ENCODE measurements at places on chromosomes 2 and 18. TPM values are rescaled to one million over a fixed set of nuclear protein-coding genes. Genes with fewer than 3 reads are reported as not detected.

PLB1 gene
- 19.7 TPM for polyA plus RNA-seq

UCN gene
- 2.6 TPM for polyA plus RNA-seq

GALNT5 gene
- polyA plus RNA-seq, result 5.9 TPM

TMEM247 gene
- polyA plus RNA-seq, result not detected

SIX2 gene
- 1.3 TPM for polyA plus RNA-seq

GRCh38 chr2:30499681-30500080 is 52.6 kb downstream of the LCLAT1 start:
- no peak for DNase-seq

- peak; percentile 76 for DNase-seq
Measured at GRCh38 chr2:191318729-191319078, 73.5 kb downstream of the MYO1B start.

DNA sequence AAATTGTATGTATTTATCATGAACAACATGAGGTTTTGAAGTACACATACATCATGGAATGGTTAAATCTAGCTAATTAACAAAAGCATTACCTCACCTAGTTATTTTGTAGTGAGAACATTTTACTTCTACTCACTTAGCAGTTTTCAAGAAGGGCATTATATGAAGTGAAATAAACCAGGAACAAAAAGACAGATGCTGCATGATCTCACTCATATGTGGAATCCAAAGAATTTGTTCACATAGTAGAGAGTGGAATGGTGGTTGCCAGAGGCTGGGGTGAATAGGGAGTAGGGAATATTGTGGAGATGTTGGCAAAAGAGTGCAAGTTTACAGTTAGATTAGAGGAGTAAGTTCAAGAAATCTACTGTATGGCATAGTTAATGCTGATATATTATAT is 292.0 kb downstream of the ASXL3 start:
- DNase-seq, result peak; percentile 10

- no peak for DNase-seq
Measured at GRCh38 chr2:2757764-2758163, 426.7 kb upstream of the MYT1L start.

GRCh38 chr2:50995610-50996009 is 36.3 kb downstream of the NRXN1 start:
- DNase-seq, result peak; percentile 40

DNA sequence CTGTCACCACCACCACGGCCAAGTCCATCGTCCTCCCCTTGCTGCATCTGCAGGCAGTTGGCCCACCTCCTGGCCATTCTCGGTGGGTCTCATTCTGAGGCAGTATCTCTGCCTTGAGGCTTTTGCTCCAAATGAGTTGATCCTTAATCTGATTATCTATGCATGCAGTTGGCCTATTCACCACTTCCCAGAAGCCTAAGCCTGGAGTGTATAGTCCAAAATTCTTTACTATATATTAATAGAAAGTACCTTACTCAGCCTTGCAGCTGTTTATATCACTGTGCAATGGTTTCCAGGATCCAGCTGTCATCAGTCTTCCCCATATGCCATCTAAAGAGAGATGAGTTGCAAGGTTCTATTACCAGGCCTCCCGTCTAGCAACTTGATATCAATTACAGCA is 292.4 kb downstream of the SS18 start:
- DNase-seq, result no peak

GRCh38 chr2:64995041-64995440 is 5.8 kb downstream of the SLC1A4 start:
- DNase-seq, result no peak

Measured in hepatocyte (in vitro differentiated cells).